ENCODE measurements at places on chromosomes 6 and 20.

DNA sequence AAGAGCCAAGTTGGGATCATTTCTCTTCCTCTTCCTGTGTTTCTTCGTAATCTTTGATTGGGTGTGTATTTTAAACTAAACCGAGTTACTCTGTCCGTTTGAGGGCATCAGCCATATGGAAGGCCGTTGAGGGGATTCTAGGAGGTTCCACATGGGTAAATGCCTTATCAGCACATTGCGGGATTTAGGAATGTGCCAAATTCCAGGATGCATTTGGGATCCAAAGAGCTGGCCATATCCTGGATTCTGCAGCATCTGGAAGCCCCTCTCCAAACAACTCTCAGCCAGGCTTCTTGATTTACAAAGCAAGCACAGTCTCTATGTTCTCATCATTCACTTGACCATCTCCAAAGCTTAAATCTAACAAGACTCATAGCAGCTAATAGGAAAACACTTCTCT lies 67.6 kb upstream of the RIN2 start:
- DNase-seq: no peak

DNA sequence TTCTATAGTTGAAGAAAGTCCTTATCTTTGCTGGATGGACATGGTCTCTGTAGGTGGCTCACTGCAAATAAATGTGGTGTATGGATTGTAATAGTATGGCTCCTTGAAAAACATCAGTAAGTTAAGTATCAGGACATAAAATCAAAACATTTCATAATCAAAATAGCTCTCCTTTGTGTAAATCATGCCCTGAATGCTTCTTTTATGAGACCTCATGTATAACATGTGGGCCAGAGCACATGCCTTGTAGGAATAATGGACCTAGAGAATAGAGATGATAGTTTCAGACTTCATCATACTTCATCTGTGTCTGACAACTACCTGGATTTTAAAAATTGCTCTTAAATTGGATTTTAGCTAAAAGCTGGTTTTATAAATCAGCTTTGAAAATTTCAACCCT lies 159.9 kb downstream of the ASCC3 start:
- DNase-seq: no peak

DNA sequence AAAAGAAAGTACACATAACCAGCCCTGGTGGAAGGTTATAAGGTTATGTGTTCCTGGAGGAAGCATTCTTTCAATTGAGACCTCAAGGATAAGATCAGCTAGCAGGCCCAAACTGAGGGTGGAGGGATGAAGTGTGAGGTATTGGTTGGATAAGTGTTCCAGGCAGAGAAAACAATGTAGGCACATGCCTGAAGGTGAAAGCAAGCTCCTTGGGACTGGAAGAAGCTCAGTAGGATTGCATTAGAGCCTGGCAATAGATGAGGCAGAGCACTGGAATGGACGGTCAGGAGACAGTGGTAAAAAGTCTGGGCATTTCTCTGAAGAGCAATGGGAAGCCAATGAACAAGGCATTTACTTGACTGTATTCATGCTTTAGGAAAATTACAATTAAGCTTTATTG lies 89.9 kb upstream of the SHLD1 start:
- no peak for DNase-seq

DNA sequence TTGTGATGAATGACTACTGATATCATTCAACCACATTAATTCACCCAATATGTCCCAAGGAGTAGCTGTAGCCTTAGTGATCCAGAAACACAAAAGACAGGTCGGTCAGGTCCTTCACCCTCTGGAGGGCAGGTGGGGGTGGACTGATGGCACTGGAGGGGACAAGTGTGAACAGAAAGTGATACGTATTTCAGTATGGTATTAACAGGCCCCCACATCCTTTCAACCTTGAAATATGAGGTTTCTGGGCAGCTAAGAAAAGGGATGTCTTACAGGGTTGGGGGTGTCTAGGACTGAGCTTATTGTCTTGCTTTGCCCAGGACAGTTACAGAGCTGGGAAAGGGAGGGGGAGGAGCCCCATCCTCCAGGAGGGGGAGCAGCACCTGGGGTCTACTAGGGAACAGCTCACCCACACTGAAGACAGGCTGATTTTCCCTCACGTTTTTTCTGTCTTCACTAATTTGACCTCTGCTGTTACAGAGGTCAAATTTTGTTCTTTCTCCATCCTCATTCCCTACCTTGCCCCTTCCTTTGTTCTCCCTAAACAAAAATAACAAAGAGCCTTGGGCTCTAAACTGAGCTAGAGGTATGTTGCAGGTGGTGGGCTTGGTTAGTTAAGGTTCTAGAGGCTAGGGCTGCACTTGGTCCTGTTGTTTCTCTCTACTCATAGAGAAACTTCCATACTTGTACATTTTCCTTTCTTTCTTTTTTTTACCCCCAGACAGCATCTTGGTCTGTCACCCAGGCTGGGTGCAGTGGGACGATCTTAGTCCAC lies 38.0 kb upstream of the EEF1A1 start:
- no peak for DNase-seq

- no peak for DNase-seq
Measured at GRCh38 chr20:9417665-9418064, 96.7 kb upstream of the LAMP5 start.

DNA sequence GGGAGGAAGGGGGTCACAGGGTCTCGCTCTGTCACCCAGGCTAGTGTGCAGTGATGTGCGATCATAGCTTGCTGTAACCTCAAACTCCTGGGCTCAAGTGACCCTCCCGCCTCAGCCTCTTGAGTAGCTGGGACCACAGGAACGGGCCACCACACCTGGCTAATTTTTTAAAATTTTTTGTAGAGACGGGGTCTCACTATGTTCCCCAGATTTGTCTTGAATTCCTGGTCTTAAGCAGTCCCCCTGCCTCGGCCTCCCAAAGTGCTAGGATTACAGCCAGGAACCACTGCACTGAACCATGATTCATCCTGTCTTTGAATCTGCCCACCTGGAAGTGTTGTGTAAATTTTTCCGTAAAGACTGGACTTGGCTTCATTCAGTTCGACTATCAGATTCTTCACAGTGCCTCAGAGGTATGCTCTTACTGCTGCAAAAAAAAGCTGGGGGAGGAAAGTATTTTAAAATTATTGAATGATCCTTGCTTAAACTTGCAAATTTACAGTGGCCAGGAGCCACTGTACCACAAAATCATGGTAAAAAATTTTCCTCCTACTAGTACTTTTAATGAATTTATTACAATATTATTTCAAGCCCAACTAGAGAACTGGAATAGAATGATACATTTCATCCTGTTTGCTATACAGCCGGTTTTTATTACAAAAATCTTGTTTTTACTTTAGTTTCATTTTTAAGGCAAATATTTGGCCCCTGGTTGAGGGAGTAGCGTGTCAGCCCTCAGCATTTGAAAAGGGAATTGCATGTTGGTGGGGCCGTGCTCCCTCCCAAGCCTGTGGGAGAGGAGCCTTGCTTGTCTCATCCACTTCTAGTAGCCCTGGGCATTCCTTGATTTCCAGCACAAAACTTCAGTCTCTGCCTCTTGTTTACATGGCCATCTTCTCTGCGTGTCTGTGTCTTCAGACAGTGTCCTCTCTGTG lies 202.5 kb upstream of the SGK1 start:
- no peak for DNase-seq

- no peak for DNase-seq
Measured at GRCh38 chr6:22696481-22696880, 127.1 kb downstream of the HDGFL1 start.

- no peak for DNase-seq
Measured at GRCh38 chr6:3457710-3458602, 1.1 kb upstream of the SLC22A23 start.

DNA sequence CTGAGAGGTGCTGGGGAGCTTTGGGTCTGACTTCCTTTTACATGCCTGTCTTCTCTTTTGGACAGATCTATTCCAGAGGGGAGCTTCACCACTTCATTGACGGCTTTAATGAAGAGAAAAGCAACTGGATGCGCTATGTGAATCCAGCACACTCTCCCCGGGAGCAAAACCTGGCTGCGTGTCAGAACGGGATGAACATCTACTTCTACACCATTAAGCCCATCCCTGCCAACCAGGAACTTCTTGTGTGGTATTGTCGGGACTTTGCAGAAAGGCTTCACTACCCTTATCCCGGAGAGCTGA lies 13.1 kb downstream of the PRDM1 start:
- DNase-seq: no peak

DNA sequence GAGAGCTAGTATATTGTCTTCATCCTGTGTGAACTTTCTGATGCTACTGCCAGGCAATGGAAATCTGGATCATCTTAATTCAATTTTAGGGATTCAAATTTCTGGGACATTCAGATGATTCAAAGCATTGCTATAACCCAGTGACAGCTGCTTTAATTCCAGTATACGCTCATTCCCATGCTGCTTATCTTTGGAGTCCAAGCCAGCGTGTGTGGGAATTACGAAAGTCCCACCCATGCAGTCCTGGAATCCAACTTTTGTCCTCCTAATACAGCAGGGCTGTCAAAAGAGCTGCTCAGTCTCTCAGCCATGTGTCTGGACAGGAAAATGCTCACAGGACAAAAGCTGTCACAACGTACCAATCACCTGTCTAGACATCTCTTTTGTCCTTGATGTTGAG lies 219.8 kb downstream of the LAMA2 start:
- no peak for DNase-seq

DNA sequence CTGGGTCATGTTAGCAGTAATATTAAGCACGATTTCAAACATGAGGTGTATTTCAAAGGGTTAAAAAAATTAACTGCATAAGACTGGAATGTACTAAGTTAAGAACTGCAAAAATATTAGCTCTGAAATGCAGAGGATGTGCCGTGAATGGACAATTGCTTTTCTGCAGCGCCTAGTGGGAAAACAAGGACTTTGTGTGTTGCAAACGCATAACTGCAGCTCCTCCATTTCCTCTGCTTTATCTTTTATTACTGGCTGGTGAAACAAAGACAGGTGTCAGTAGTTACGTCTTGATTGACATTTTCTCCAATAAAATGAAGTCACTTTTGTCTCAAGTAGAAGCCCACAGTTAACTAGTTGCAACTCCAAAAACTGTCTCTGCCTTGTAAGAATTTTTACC lies 1.7 kb downstream of the PDE7B start:
- DNase-seq: no peak

Measured in amygdala (tissue), 56 donors.